ENCODE measurements at places on chromosomes 2 and 18. TPM values are rescaled to one million over a fixed set of nuclear protein-coding genes. Genes with fewer than 3 reads are reported as not detected.

GRCh38 chr18:41949206-41949920, 5.7 kb upstream of the PIK3C3 start:
- no peak for DNase-seq

GRCh38 chr2:25230198-25230947, 62.0 kb upstream of the POMC start:
- no peak for DNase-seq

GRCh38 chr2:45925636-45926366, 274.3 kb downstream of the PRKCE start:
- DNase-seq, result no peak

ASXL3 gene
- total RNA-seq, result 7.3 TPM

DNA sequence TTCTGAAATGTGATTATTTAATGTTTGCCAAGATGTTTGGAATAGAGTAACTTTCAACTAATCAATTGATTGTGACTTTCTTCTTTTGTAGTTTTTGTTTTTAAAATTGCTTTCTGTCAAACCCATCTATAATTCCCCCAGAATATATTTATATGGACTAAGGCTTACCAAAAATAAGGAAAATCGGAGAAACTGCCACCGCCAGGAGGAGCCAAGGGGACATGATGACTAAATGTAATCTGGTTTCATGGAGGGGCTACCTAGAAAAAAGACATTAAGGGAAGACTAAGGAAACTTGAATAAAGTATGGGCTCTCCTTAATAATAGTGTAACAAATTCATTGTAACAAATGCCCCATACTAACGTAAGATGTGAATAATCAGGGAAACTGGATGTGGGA, 19.5 kb downstream of the BOLA3 start:
- no peak for DNase-seq

GRCh38 chr2:11904029-11904428, 157.6 kb downstream of the LPIN1 start:
- DNase-seq, result no peak

MRPL19 gene
- 42.4 TPM for total RNA-seq

GALM gene
- 19.5 TPM for total RNA-seq

GRCh38 chr2:128492966-128493811, 174.5 kb upstream of the HS6ST1 start:
- no peak for DNase-seq

- no peak for DNase-seq
Measured at GRCh38 chr2:197504512-197504911, 4.3 kb downstream of the HSPE1 start.

CCDC74B gene
- total RNA-seq, result 2.0 TPM

DNA sequence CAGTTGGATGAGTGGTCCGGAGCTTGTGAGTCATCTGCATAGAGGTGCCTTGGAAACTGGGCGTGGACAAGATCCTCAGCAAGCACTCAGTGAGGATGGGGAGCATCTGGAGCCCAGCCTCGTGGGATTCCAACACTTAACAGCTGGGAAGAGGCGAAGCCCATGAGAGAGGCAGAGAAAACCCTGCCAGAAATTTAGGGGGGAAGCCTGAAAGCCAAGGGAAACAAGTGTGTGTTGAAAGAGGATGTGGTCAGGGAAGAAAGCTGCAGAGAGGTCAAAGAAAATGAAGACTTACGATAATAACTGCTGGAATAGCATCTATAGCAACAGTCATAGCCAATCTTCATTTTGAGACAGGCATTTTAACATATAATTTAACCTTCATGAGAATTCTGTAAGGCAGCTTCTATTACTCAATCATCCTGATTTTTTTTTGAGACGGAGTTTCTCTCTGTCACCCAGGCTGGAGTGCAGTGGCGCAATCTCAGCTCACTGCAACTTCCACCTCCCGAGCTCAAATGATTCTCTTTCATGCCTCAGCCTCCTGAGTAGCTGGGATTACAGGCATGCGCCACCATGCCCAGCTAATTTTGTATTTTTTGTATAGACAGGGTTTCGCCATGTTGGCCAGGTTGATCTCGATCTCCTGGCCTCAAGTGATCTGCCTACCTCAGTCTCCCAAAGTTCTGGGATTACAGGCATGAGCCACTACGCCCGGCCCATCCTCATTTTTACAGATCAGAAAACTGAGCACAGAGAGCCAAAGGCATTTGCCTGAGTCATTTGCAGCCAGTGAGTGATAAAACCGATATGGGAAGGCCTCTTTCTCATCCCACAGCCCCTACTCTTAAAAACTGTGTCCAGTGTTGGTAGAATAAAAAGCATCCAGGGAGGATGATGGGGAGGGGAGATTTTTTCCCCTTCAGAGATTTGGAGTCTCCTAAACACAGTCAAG, 214.4 kb upstream of the EPAS1 start:
- DNase-seq, result no peak

REG3G gene
- total RNA-seq, result not detected

ZBTB7C gene
- total RNA-seq, result 10.9 TPM

DNA sequence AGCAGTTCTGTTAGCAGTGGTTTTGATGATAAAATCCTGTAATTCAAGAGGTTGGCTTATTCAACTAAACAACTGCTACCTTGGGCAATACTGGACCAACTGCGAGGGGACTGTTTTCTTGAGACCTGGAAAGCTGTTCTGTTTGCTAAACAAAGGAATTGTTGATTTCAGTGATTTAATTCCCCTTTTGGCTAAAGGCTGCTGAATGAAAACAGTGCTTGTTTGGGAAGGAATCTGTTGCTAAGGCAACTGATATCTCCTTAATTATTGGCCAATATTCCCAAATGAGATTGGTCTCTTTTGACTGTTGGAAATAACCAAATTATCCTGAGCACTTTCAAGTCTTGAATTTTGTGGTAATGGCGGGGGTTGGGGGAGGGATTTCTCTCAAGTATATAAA, 136.8 kb downstream of the CAMKMT start:
- no peak for DNase-seq

DNA sequence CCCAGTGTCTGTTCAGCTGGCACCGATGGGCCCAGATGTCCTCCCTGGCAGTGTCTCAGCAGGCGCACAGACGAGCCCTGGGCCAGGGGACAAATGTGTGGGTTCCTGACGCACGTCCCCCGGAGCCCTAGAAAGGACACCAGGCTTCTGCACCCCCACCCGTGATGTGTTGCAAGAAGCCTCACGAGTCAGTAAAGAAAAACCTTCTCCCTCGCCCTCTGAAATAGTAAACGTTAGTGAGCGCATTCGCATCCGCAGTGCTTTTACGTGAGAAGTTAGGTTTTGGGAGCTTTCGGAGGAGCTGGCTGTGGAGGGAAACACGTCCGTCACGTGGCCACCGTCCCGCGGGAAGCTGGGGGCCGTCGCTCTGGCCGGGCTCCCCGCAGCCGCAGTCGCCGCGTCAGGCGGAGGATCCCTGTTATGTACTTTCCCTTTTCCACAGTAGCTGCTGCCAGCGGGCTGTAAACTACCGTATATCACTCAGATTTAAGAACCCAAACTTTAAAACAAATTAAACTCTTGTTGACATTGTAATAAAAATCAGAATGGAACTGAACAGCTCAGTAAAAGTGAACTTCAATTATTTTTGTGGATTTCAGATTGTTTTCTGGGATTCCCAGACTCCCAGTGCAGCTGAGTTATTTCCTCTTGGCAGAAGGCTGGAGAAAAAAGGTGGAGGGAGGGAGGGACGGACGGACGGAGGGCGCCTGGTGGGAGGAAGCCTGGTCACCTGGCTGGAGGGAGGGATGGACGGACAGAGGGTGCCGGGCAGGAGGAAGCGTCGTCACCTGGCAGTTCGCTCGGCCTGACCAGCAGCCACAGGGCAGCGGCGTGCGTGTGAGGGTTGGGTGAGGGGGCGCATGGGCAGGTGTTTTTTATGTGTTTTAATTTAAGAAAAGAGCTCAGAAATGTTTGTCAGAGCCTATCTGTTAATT, 112.1 kb downstream of the NFATC1 start:
- DNase-seq, result no peak

- DNase-seq, result no peak
Measured at GRCh38 chr2:220736778-220737177, 835.3 kb downstream of the EPHA4 start.

GRCh38 chr2:70325875-70326274, 24.0 kb upstream of the FAM136A start:
- no peak for DNase-seq

GRCh38 chr2:215505044-215505786, 69.3 kb upstream of the FN1 start:
- no peak for DNase-seq

GRCh38 chr18:49161627-49162026, 210.9 kb upstream of the SMAD7 start:
- no peak for DNase-seq

NR4A2 gene
- 4.4 TPM for total RNA-seq

AOX1 gene
- total RNA-seq, result 69.9 TPM

DNA sequence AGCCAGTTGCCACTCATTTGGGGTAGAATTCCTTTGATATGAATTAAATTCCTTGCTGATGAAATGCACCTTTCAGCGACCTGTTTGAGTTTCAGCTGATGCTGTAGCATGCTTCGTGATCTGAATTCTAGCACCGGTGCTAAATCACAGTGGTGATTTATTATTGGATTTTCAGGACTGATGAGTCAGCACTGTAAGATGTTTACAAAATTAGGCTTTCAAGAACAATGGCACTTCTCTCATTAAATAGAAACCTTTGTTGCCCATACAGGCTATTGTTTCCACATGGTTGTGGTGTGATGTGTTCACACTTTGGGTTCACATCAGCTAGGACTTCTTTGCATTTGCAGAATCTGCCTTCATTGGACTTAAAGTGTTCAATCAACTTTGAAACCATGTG, 687.7 kb downstream of the ARHGAP15 start:
- no peak for DNase-seq

GRCh38 chr2:120596191-120596811, 139.4 kb upstream of the GLI2 start:
- no peak for DNase-seq

DNA sequence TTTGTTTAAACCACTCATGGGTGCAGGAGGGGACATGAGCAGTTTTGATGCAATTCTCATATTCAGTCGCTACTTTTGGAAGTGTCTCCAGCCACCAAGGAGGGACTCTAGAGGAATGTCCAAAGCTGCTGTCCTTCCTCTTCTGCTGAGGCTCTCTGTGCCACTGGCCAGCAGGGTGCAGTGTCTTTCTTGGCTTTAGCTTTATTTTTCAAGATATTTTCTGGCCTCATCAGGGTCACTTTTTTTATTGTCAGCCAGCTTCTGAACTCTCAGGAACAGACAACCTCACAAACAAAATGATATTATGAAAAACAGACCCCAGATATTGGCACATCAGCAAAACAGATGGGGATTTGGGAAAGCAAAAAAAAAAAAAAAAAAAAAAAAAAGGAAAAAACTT, 289.3 kb upstream of the ZSWIM2 start:
- DNase-seq, result no peak

DNA sequence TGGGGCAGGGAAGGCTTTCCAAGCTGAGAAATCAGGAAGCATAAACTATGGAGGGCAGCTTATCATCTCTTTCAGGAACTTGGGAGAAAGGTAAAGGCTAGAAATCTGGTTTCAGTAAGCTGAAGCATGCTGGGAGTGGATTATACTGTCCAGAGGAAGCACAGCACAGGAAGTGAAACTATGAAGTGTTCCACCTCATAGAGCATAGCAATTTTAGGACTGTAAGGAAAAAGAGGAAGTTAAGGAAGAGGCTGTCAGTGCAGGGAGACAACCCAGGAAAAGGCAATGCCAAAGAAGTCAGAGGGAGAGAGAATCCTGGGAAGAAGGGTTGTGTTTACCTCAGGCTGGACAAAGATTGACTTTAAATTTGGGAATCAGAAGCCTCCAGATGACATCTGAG, 51.9 kb downstream of the EFEMP1 start:
- DNase-seq, result no peak

GRCh38 chr2:206766057-206766930, 888 bp downstream of the FASTKD2 start:
- no peak for DNase-seq

- no peak for DNase-seq
Measured at GRCh38 chr18:2629003-2629402, 26.5 kb upstream of the SMCHD1 start.
